ENCODE measurements at places on chromosomes 12 and 14. TPM values are rescaled to one million over a fixed set of nuclear protein-coding genes. Genes with fewer than 3 reads are reported as not detected.

The SRSF5 gene
- 124 TPM for total RNA-seq

- no peak for DNase-seq
These were observed 14.8 kb downstream of the DGLUCY start for GRCh38 chr14:91128699-91129098.

- no peak for DNase-seq
These were observed 28.2 kb upstream of the CD27 start for GRCh38 chr12:6416596-6416995.

- DNase-seq = no peak
These were observed 5.4 kb upstream of the BCAT1 start for GRCh38 chr12:24954261-24954660.
